ENCODE measurements at places on chromosomes 12 and 14.

DNA sequence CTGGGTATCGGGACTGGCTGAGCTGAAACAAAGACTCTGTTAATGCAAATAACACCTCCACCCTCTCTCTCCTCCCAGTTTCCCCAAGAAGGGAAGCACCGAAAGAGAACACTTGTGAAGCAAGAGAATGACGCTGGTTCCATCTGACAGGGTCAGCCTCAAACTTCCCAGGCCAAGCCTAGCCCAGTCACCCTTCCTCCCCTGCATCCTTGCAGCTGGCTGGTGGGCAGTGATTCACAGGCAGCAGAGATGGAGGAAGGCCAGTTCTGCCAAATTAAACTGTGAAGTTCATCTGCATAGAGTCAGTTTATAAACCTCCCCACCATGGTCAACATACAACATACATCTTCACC, 2.8 kb downstream of the LRRC74A start:
- no peak for DNase-seq

- no peak for DNase-seq
Measured at GRCh38 chr14:57244106-57244505, 24.6 kb downstream of the EXOC5 start.

GRCh38 chr14:39368261-39368959, 63.8 kb downstream of the FBXO33 start:
- DNase-seq: peak; percentile 11

GRCh38 chr14:34171431-34172172, 220.7 kb upstream of the EGLN3 start:
- DNase-seq: no peak

- no peak for DNase-seq
Measured at GRCh38 chr12:132024758-132025157, 75.0 kb downstream of the EP400 start.

GRCh38 chr12:51675071-51675803, 84.2 kb downstream of the SCN8A start:
- DNase-seq: no peak

DNA sequence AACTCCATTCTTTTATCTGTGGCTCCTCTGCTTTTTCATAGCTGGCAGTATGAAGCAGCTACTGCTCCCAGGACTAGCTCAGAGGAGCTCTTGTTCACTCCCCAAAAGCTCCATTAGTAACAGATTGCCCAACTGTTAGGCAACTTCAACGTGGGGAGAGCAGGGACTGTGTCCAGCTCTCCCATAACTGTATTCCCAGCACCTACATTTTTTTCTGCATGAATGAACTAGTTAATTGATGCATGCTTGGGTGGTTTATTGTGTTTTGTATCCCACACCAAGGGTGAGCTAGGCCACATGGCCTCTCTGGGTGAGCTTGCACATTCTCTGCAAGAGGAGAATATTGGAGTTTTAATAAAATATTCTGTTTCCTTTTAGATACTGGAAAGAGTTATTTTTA, 15.2 kb downstream of the STON2 start:
- DNase-seq: no peak

- no peak for DNase-seq
Measured at GRCh38 chr14:105077649-105077995, 12.4 kb upstream of the GPR132 start.

DNA sequence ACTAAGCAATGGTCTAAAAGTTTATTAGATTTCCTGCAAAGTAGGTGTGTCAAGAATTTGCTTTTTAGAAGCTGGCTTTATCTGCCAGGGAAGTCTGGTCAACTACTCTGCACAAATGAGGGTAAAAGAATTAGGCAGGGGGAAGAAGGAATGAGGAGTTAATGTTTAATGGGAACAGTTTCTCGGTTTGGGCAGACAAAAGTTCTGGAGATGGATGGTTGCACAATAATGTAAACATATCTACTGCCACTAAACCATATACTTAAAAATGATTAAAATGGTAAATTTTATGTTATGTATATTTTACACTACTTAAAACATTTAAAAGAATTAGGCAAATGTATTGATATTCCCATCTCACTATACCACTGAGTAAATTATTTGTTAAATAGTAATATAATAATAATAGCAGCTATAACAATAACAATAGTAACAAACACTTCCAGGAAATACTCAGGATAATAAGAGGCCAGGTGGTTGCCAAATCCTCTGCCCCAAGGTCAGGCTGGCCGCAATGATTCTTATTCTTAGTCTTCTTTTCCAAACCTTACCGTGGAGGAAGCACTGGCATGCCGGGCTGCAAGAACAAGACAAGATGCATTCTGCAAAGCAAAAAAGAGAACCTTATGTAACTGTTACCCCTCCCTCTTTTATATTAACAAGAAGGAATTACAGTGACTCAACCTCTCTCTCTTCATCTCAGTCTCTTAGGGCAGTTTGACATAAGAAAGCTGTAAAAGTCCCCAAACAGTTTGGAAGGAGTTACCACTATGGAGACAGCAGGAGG, 13.9 kb downstream of the CS start:
- DNase-seq: no peak

- no peak for DNase-seq
Measured at GRCh38 chr14:63573581-63573980, 30.4 kb upstream of the PPP2R5E start.

DNA sequence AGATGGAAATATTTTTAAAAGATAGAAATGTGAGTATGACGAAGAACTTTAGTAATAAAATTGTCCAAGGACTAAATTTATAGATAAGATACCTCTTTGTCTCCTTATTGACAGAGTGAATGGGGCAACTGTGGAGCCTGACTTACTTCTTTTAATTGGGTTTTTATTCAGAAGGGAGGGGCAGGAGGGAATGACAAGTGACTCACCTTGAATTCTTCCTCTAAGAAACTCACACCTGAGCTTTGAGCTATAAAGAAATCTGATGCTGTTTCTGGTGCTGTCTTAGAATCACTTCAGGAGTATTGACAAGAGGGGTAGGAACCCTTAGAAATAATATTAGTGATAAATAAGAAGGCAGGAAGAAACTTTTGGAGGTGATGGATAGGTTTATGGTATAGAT, 951 bp downstream of the NR1H4 start:
- DNase-seq: no peak

- DNase-seq: no peak
Measured at GRCh38 chr12:42799966-42800365, 210.4 kb upstream of the PRICKLE1 start.

Measured in stimulated activated CD4-positive, alpha-beta T cell treated with anti-CD3 and anti-CD28 coated beads, TNF-alpha, amount 100 ng/mL, for 24 hours (primary cell).